Activated CD4-positive, alpha-beta T cell treated with anti-CD3 and anti-CD28 coated beads, Interleukin-2, Interleukin-6, amounts not matched to agents 100 ng/mL and 50 ng/mL, durations not matched to agents 16 hours and 8 hours (primary cell): ENCODE measurements at places on chromosomes 1 and 21.
A peak's percentile ranks its signal among the peaks of the same experiment; 100 is the strongest.

GRCh38 chr1:178294654-178295053 is 200.8 kb downstream of the RASAL2 start:
- no peak for DNase-seq

- DNase-seq, result no peak
Observed at GRCh38 chr1:225464851-225465792, 37.3 kb upstream of the LBR start.

DNA sequence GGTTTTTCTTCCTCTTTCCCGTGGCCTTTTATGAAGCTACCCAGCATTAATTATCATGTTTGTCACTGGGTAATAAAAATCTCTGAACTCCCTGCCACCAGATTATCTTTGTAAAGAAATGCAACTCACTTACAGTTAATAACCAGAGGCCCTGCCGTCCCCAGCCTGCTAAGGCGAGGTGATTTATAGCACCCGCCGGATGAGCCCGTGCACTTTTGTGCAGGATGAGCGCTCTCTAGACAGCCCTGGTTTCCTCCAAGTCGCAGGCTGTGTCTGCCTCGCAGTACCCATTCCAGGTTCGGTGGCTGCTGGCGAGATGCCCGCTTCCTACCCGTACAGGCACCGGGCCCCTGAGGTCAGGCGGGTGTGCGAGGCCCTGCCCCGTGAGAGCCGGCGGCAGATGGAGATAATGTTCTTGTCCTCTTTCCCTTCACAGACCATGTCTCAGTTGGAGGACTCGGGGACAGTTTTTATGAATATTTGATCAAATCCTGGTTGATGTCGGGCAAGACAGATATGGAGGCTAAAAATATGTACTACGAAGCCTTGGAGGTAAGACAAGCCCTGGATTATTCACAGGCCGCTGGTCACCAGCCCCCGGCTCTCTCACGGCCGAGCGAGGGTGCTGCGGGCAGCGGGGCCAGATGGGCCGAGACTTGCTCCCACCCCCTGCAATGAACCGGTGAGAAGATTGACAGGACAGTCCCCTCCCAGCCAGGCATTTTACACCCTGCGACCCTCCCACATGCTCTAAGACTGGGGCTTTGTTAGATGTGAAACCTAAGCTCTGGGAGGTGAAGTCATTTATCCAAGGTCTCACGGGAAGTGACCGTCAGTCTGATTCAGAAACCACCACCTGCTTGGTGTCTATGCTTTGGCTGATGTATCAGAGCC is 28.5 kb upstream of the SELENON start:
- no peak for DNase-seq

- DNase-seq, result no peak
Observed at GRCh38 chr21:37064841-37065240, 8.0 kb downstream of the PIGP start.

GRCh38 chr1:93021539-93022134 is 57.4 kb upstream of the MTF2 start:
- DNase-seq, result peak; percentile 61

- DNase-seq, result no peak
Observed at GRCh38 chr1:210516092-210516656, 187.5 kb downstream of the HHAT start.

- DNase-seq, result peak; percentile 53
Observed at GRCh38 chr1:167630568-167631385, 745 bp downstream of the RCSD1 start.

- no peak for DNase-seq
Observed at GRCh38 chr1:53639251-53639763, 99.7 kb downstream of the GLIS1 start.

GRCh38 chr21:43646550-43647260 is 12.6 kb downstream of the HSF2BP start:
- DNase-seq, result peak; percentile 92

- DNase-seq, result no peak
Observed at GRCh38 chr1:181607524-181607923, 124.2 kb downstream of the CACNA1E start.

DNA sequence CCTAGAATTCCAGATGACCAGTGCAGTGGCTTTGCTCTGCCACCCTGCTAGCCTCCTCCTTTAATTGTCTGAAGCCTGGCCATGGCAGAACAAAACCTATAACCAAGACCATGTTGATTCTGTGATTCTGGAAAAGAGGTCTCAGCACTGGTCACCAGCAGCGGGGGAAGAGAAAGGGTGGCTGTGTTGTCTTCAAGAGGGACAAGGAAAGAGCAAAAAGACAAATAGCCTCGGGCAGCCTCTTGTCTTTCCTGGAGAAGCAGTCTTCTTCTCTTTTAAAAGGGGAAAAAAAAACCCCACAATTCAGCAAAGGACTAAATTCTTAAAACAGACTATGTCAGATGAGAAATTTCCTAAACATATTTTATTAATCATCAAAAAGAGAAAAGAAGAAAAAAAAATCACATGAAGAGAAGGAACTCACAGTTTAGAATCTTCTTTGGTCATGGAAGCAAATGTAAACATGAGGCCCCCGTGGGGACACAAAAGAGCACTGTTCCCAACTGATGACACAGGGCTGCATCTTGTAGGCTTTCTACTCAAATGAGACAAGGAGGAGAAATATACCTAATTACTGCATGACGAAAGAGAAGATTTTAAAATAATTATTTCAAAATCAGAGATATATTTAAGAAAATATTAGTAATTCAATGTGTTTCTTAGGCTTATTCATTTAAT is 36.3 kb upstream of the RAP1GAP start:
- DNase-seq, result no peak

GRCh38 chr21:42009018-42009830 is 936 bp downstream of the ZBTB21 start:
- DNase-seq, result peak; percentile 58

GRCh38 chr1:45246760-45247159 is 40.4 kb upstream of the ZSWIM5 start:
- DNase-seq, result peak; percentile 10

- DNase-seq, result no peak
Observed at GRCh38 chr1:220491891-220492290, 36.0 kb upstream of the MARK1 start.

DNA sequence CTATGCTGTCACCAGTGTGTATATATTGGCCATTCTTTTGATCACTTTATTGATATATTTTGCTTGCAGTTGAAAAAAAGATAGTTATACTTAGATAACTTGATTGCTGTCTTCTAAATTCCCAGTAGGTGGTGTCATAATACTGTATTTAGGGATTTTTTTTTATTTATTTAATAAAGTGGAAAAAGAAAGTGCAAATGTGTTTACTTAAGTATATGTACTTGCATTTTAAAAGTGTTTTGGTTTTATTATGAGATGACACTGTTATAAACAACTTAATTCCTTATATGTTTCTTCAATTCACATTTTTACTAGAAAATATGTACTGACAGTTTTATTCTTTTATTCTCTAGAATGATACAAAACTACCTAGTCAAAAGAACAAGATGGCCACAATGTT is 164.8 kb downstream of the USP25 start:
- no peak for DNase-seq

- DNase-seq, result no peak
Observed at GRCh38 chr1:158002631-158003405, 9.4 kb downstream of the KIRREL1 start.

GRCh38 chr21:42431196-42431595 is 27.5 kb downstream of the UBASH3A start:
- no peak for DNase-seq

GRCh38 chr1:20603504-20604464 is 14.9 kb downstream of the CDA start:
- DNase-seq, result no peak

- peak; percentile 48 for DNase-seq
Observed at GRCh38 chr1:232704694-232705680, 75.1 kb upstream of the SIPA1L2 start.

DNA sequence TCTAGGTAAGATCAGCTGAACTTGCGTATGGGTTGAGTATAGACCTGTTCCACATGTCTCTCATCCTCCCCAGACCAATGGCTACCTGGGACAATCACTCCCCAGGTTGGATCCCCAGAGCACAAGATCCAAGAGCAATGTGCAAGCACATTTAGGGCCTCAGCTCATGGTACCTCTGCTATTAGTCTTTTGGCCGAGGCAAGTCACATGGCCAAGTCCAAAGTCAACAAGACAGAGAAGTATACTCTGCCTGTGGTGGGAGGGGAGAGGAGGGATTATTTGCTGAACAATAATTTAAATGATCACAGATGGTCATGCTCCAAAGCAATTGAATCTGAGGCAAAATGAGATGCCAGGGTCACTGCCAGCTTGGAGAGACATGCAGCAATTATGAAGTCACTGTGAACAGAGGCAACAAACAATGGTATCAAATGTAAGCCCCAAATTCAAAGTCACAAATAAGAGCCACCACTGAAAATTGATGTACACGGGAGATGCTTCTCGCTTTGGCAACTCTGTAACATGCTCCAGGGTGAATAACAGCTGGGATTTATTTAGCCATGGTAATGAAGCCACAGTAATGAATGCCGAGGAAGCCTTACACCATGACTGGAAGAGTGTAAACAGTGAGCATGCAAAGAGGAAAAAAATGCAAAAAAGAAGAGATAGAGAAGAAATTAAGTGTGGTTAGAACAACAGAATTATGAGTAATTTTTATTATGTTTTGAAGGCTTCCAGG is 149.1 kb downstream of the ZNF281 start:
- DNase-seq, result no peak

- no peak for DNase-seq
Observed at GRCh38 chr1:1544544-1544943, 4.1 kb upstream of the TMEM240 start.

- no peak for DNase-seq
Observed at GRCh38 chr1:191152776-191153175, 675.1 kb upstream of the BRINP3 start.

DNA sequence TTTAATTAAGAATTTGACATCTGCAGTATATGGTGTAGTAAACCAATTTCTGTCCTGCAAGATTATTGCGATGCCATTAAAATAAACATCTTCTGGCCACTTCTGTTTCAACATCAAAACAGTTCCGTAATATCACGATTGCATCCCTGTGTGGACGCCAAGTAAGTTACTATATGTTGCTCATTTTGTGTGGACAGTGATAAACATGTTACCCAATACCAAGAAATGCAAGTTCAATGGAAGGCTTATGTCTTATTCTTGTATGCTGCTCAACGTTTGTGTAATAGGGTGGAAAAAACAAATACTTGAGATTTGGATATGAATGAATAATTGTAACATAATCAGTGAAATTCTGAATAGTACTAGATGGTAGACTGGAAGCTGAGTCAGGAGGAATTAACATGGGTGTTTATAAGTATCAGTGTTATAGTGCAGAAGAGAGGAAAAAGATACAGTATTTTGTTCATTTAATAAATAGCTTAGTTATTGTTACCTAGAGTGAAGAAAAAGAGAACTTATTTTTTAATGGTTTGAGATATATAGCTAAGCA is 15.2 kb downstream of the TTC3 start:
- no peak for DNase-seq

- DNase-seq, result no peak
Observed at GRCh38 chr21:42847051-42847707, 32.2 kb downstream of the WDR4 start.

- no peak for DNase-seq
Observed at GRCh38 chr21:45620201-45620923, 23.2 kb upstream of the PCBP3 start.

- no peak for DNase-seq
Observed at GRCh38 chr1:38563942-38564735, 295.4 kb downstream of the RRAGC start.

DNA sequence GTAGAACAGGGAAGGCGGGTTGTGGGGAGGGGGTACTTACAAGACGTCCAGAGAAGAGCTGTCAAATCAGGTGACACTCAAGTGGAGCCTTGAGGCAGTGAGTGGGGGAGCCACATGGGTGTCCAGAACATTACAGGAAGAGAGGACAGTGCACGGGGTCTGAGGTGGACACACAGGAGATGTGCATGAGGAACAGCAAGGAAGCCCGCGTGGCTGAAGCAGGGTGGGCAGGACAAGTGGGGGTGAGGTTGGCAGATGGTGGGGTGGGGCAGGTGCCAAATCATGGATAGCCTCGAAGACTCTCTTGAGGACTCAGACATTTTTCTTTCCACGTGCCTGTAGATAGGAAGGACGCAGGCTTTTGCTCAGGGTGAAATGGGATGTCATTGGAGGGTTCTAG is 921 bp downstream of the SMPDL3B start:
- no peak for DNase-seq

- no peak for DNase-seq
Observed at GRCh38 chr21:26804895-26805609, 40.2 kb downstream of the ADAMTS1 start.

GRCh38 chr1:43285269-43285990 is at the start of gene C1orf210:
TSS of gene C1orf210 (minus strand) at chr1:43285581. CDS start at chr1:43283270, 2,311 bp downstream.
- DNase-seq, result no peak

GRCh38 chr21:17002594-17003257 is 510.1 kb upstream of the CXADR start:
- DNase-seq, result no peak

GRCh38 chr1:10793129-10793651 is 3.3 kb downstream of the CASZ1 start:
- no peak for DNase-seq

DNA sequence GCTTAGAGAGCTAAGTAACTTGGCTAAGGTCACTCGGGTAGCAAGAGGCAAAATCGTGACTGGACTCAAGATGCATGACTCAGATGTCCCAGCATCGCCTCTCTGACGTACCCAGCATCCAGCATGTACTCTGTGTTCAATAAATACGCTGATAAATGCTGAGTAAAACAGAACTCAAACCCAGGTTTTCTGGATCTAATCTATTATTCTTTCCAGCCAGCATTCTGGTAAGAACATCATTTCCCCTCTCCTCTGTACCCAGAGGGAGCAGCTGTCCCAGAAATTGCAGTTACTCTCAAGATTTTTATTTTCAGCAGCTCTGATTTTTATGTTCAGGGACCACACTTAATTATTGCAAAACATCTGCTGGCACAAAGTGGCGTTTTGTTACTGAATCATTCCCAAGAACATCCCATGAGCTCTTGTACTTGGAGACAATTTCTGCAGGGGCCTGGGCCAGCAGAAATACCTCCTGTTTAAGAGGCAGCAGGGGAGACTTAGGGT is 249.0 kb downstream of the PRDM2 start:
- no peak for DNase-seq

GRCh38 chr1:225842788-225843425 is 33.0 kb downstream of the EPHX1 start:
- DNase-seq, result no peak

DNA sequence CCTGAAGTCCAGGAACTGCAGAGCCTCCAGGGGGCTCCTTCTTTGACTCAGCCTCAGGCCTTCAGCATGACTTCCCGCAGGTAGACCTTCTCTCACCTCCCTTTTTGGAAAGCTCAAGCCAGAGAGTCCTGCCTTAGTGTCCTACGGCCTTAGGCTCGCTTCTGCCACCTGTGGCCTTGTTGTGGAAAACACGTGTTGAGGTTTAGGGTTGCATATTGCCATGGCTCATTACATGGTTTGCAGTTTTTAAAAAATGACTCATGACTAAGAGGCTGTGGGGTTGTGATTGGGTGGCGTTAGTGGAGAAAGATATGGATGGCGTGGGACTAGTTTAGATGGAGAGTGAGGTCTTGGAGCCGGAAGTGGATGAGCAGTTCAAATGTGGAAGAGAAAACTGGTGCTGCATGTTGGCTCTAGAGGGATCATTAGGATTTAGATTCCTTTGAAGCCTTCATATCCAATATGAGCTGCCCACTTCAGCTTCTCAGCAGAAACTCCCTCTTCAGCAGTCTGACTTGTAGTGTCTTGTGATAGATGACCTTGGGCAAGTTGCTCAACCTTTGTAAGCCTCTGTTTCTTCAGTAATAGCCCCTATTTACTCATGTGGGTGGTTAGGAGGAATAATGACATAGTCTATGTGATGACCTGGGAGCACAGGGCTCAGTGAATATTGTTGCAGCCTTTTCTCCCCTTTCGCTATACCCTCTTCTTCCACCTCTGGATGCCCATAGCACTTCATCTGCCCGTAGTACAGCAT is 6.5 kb upstream of the FGGY start:
- peak; percentile 33 for DNase-seq

- DNase-seq, result no peak
Observed at GRCh38 chr1:151085953-151086559, 15.5 kb downstream of the GABPB2 start.
